ENCODE measurements at places on chromosomes 4 and X.

DNA sequence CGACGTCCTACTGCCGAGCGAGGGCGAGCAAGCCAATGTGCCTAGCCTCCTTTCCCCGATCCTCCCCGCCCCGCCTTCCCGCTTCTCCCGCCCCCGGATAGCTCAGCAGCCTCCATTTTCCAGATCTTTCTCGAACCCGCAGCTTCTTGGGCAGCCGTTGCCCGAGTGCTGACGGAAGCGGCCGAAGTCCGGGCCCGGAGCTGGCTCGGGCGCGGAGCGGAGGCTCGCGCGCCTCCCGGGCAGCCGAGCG is 172 bp upstream of the HSPA4L start:
- DNase-seq = peak; percentile 82

DNA sequence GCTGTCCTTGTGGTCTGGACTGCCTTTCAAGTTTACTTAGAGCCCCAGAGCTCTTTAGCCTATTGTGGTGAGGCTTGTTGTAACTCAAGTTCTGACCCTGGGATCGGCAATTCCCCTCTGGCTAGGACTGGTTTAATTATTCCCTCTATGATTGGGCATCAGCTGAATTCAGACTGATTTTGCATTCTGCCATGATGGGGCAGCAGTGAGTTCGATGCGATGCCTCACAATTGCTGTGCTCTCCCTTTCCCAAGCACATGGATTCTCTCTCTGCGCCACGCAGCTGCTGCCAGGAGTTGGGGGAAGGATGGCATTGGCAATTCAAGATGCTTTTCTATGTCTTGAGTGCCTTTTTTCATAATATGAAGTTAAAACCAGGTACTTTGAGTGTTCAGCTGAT is 327.8 kb upstream of the CXorf51B start:
- no peak for DNase-seq

GRCh38 chr4:5322321-5322720 is 271.0 kb downstream of the STK32B start:
- DNase-seq = no peak

DNA sequence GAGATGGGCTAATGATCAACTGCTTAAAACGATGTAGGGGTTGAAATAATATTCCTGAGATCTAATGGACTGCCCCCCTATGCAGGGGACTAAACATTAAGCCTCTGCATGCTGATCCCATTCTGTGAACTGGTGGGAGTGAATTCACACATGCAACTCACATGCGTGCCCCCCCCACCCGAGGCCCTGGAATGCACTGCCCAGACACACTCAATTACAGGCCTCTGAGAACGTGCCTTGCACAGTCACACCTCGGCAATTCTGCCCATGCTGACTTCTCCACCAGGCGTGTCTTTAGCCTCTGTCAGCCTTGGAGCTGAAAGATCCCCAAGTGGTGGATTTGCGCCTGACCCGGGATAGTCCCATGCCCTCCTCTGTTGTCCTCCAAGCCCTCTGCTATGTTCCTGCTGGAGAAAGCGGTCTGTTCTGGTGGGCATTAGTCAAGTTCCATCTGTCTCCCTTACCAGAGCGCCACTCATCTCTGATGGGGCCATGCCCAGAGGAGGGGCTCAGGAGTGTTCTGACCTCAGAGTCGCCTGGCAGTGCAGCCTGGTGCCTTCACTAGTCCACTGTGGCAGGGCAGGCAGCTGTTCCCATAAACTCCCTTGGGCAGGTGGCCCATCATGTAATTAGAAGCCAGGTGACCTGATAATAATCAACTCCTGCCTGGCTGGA is 86.5 kb downstream of the DRD5 start:
- DNase-seq = no peak

- DNase-seq = no peak
Observed at GRCh38 chr4:182418054-182418734, 175.0 kb downstream of the TENM3 start.

GRCh38 chrX:136643243-136643642 is 4.7 kb upstream of the CD40LG start:
- peak; percentile 50 for DNase-seq

DNA sequence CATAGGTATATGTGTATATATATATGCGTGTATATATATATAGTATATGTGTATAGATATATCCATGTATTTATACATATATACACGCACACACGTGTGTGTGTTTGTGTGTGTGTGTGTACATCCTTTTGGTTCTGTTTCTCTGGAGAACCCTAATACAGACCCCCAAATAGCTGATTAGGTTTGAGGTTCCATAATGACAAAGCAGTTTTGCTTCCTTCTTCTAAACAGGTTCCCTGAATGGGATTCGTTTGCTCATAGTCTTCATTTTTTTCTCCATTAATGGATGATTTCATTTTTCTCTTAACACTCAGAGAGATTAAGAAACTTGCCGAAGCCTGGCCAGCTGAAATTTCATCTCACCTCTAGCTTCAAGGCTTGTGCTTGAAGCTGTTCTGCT is 234.0 kb upstream of the BCOR start:
- DNase-seq = no peak

- DNase-seq = peak; percentile 78
Observed at GRCh38 chr4:38062088-38062775, 102.0 kb downstream of the PTTG2 start.

DNA sequence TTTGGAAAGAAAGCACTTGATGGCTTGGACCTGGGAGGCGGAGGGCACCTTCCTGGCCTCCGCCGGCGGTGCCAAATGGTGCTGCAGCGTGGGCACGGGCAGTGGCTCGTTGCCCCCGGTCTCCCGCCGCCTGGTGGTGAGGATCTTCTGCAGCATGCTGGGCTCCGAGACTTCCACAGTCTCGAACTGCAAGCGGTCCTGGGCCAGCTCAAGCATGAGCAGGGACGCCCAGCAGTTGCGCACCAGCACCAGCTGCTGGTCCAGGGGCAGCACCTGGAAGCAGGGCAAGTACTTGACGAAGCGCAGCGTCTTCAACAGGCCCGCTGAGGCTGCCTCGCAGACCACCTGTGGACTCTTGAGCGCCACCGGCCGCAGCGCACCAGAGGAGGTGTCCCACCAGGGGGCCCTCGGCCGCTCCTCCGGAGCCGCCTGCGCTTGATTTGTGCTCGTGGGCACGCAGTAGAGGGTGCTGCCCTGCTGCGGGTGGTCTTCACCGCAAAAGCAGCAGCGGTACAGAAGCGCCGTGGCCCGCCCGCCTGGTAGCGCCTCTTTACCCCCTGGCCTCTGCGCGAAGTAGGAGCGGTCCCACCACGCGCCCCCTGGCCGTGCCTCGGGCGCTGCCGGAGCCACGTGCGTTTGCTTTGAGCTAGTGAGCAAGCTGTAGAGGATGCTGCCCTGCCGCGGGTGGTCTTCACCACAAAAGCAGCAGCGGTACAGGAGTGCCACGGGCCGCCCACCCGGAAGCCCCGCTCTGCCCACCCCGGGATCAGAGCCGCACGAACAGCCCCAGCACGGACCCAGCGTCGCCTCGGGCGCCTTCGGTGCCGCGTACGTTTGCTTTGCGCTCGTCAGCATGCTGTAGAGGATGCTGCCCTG is 689 bp downstream of the NR0B1 start:
- DNase-seq = no peak

GRCh38 chr4:78654807-78655206 is 103.2 kb downstream of the ANXA3 start:
- no peak for DNase-seq
